ENCODE measurements at places on chromosomes 6 and 20.

GRCh38 chr6:14875481-14876063 lies 370.3 kb upstream of the JARID2 start:
- no peak for DNase-seq

GRCh38 chr20:32957459-32957858 lies 46.8 kb downstream of the SUN5 start:
- DNase-seq, result no peak

DNA sequence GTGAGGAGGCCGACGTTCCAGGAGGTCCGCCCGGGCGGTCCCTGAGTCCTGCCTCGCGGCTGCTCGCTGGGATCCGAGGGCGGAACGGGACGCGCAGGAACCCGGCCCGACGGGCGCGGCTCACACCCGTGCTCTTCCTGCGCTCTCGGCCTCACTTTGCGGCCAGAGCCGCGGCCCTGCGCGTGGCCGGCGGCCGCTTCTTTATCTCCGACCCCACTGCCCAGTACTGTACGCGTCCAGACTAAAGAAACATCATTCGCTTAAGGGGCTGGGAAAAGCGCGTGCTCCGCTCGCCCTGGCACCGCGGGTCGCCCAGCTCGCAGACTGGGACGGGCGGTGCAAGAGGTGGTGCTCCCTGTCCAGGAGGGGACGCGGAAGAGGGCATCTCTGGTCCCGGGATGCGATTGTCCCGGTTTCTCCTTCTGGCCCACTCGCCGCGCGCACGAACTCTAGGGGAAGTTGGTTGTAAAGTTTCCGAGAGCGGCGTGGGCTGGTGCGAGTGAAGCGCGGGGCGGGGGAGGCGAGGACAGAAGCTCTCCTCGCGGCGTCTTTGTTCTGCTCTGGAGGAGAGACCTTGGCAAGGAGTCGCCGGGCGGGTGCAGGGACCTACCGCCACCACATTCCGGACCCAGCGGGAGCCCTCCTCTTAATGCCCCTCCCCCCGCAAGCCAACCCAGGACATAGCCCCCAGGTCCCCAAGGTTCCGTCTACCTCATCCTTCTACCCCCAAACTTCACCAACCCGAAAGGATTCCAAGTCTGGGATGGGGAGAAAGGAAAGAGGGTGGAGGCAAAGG lies 71.0 kb downstream of the SOX4 start:
- no peak for DNase-seq

DNA sequence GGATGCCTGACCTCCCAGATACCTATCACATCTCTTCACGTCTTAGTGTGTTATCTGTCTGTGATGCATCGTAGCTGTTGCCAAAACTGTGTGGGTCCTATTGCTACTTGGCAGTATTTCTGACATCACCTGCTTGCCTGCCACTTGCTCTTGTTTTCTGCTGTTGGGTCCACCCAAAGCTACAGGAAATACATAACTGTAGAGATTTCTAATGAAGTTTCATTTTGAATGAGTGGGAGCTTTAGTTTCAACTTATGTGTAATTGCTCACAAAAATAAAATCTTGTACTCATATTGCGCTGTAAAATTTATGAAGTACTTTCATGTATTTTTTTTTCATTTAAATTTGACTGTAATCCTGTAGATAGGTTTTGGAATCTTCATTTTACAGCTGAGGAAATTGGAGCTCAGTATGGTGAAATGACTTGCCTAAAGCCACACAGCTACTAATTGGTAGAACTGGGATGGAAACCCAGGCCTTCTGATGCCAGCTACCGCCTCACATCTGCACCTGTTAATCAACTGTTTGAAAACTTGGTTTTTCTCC lies 113.6 kb upstream of the MAN1A1 start:
- DNase-seq, result no peak

- no peak for DNase-seq
Observed at GRCh38 chr6:41189967-41190366, 11.0 kb downstream of the TREML2 start.

GRCh38 chr6:1335367-1336037 lies 23.6 kb downstream of the FOXQ1 start:
- DNase-seq, result peak; percentile 62

GRCh38 chr20:56202493-56203077 lies 45.9 kb upstream of the MC3R start:
- DNase-seq, result no peak

- no peak for DNase-seq
Observed at GRCh38 chr6:113060664-113061063, 713.5 kb downstream of the RFPL4B start.

- DNase-seq, result no peak
Observed at GRCh38 chr6:111813677-111814310, 59.5 kb downstream of the FYN start.

DNA sequence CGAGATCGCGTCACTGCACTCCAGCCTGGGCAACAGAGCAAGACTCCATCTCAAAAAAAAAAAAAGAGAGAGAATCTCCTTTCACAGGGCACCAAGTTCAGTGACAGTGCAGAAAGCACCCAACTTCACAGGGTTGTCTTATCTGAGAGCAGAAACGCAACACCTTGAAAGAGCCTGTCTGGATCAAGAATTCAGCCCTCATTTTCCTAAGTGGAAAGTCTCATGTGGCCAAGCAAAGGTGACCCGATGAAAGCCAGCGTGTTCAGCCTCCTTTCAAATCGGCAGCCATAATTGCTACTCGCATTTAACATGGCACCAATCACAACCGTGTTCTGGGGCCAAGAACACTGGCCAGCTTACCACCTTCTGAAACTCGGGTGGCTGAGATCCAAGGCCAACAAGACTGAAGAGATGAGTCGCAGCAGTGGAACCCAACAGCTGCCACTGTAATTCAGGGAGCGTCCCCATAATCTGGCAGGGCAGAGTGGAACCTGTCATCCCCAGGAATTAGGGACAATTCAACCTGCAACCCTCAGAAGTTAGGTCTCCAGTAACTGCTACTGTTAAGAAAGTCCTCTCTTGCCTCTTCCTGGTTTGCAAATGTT lies 536.7 kb upstream of the JARID2 start:
- no peak for DNase-seq

- DNase-seq, result no peak
Observed at GRCh38 chr6:143570147-143570853, 58.8 kb upstream of the FUCA2 start.

DNA sequence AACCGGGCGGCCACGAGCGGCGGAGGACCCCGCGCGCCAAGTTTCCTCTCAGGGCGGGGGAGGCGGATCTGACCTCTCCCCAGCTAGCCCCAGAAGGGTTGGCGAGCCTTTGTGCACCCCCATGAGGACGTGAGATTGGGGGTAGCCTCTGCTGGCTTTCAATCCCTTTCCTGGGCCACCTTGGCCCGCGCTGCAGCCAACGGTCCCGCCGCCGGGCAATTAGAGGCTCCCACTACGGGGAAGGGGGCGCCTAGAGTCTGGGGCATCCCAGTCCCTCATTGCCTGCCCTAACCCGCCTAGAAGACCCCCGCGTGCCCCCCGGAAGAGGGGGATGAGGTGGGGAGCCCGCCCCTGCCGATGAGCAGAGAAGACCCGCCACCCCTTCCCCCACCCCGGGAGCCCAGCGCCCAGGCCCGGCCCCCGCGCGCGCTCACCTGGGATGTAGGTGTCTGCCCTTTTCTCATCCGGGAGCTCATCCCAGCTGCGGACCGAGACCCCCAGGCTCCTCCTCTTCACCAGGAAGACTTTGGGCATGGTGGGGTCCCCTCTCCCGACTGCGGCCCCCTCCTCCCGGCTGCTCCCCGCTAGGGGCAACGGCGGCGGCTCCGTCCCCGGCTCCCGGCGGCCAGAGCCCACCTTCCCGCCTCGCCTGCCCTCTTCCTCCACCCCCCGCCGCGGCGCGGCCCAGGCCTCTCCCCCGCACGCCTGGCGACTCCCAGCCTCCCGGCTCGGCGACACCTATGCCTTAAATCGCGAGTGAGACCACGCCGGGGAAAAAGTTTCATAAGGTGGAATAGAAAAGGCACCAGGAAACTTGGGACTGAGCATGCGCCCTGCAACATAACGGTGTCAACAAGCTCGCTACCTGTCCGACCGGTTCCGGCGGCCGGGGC lies at the start of gene OVOL2:
TSS of gene OVOL2 (minus strand) at position 816 of the 893 bp plus-strand sequence. CDS start at position 534, 282 bp downstream.
- no peak for DNase-seq

DNA sequence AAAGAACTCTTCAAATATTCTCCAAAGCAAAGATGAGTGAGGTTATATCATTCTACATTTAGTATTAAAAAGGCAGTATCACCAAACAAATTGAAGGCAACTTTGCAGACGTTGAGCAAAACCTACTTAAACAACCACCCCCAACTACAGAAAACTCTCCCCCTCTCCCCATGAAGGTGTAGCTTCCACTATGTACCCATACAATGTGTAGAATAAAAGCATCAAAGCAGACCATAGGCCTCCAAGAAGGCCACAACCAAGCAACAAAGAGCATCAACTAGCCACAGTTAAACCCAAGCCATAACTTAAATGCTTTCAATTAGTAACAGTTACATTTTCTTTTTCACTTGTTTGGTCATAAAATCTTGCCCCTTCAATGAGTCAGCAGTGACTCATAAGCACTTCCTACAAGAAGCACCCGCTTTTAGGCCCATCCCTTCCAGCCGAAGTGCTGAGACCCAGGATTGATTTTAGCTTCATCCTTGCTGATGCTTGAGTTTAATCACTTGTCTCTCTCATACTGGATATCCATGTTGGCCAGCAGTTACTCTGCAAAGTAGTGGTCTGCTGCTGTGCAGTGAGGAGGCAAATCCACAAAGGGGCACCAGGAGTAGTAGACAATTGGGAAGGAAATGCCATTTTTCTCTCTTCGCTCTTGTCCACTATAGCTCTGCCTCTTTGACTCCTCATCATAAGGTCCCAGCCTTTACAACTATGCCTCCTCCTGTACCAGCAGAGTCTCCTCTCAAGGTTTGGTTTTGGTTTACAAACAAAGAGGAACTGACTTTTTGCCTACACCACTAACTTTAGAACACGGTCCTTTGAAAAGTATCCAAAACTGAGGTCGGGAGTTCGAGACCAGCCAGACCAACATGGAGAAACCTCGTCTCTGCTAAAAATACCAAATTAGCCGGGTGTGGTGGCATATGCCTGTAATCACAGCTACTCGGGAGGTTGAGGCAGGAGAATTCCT lies 8.4 kb upstream of the NUP153 start:
- DNase-seq, result peak; percentile 71

DNA sequence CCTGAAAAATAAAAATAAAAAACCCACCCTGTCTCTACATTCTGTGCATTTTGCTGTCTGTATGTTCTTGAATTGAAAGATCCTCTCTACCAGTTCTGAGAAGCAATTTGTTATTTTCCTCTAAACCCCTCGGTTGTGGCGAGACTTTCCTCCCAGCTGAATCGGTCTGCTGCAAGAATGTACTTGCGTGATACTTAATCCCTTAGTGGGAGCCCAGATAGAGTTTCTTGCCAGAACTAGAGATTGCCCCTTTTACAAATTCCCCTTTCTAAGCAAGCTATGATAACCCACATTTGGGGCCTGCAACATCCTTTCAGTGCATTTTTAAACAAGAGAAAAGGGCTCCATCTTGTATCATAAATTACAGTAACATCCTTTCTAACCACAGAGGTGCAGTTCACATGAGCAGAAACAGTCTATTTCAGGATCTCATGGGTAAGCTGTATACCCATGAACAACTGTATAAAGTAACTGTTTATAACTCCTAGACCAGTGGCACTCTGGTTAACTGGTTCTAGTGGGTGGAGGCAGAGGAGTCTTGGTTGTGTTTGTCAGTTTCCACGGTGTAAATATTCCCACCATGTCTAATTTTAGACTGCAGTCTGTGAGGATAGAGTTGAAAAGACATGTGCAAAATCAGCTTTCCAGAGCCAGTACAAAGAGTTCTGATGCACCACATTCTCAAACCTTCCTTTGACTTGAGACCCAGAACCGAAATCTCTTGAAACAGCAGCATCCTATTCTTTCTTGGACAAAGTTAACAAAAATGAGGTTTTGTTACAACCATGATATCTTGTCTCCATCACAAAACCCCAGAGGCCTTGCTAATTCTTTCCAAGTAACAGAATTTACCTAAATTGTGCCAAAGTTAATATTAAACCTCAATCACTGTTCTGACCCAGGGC lies 113.1 kb upstream of the ZNF217 start:
- DNase-seq, result peak; percentile 75

- no peak for DNase-seq
Observed at GRCh38 chr6:123587838-123588545, 48.8 kb downstream of the TRDN start.

GRCh38 chr6:121664158-121664557 lies 228.7 kb downstream of the GJA1 start:
- no peak for DNase-seq

GRCh38 chr6:10177704-10178103 lies 237.2 kb downstream of the TFAP2A start:
- no peak for DNase-seq

DNA sequence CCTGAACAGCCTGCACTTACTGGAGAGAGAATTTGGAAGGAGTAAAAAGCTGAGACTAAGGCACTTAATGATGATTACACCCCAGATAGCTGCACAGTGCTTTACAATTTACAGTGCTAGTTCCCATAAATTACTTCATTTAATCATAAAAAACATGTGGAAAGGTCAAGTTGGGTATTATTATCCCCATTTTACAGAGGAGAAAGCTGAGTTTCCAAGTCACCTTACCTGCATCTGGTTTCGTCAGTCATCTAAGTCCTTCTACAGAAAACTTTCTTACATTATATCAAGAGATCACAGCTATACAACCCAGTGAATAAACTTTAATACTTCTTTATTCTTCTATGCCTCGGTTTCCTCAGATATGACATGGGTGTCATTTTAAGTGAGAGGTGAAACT lies 3.3 kb downstream of the PTPRK start:
- DNase-seq, result no peak

DNA sequence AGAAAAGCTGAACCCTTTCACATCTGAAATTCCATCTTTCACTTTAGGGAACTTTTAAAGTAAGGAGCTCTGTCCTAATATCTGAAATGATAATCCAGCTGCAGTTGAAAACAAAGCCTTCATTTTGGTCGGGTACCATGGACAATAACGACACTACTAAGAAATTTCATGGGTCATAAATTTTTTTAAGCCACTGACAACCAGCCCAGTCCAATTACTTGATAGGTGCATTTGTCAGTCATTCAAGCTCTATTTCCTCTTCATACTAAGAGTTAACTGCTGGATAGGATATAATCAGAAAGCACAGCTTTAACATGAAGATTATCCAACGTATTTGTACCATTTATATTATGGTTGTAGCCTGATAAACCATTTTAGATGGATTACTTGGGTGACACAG lies 52.5 kb downstream of the MMUT start:
- no peak for DNase-seq

DNA sequence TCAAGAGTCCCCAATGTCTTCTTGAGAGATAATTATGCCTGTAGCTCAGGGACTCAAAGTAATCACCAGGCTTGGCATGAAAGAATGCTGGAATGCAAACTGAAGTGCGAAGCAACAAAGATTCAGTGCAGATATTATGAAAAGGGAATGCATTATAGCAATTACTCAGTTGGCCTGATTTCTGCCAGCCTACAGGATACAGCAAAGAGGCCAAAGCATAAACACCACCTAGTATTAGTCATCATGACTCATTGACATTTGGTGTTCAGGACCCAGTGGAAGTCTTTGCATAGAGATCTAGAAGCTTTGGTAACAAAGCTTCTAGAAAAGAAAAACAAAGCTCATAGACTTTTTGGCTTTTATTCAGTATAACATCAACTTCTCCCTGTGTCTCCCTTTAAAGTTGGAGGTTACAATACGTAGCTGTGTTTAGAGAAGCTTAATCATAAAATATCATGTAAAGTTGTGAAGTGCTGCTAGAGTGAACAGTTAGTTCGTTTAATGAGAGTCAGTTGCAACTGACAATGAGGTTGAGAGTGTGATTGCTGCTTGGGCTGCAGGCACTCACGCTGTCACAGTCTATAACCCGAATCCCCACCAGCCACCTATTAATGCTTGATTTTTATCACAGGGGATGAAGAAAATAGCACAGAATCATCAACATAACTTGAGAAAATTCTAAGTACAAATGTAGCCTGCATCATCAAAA lies 932.7 kb downstream of the TFAP2A start:
- DNase-seq, result peak; percentile 94
